ENCODE measurements at places on chromosomes 7 and 10. TPM values are rescaled to one million over a fixed set of nuclear protein-coding genes. Genes with fewer than 3 reads are reported as not detected.

Gene LYZL1
- not detected for polyA plus RNA-seq

Gene MARVELD1
- polyA plus RNA-seq, result 1.6 TPM

Gene SLC26A5
- not detected for polyA plus RNA-seq

Gene PIK3AP1
- 7.4 TPM for polyA plus RNA-seq

Gene GPR158
- not detected for polyA plus RNA-seq

Gene RBP3
- 0.01 TPM for polyA plus RNA-seq

Gene ZNF680
- 1.4 TPM for polyA plus RNA-seq

Gene HTR5A
- 0.04 TPM for polyA plus RNA-seq

Gene FXYD4
- polyA plus RNA-seq, result not detected

Gene PRDX3
- 134 TPM for polyA plus RNA-seq

Gene STARD3NL
- 34.2 TPM for polyA plus RNA-seq

Gene SUN3
- not detected for polyA plus RNA-seq

Gene TSPAN15
- polyA plus RNA-seq, result 43.2 TPM

Gene CRCP
- polyA plus RNA-seq, result 33.6 TPM

Gene MBL2
- polyA plus RNA-seq, result not detected

Gene EXOC6
- 17.5 TPM for polyA plus RNA-seq

Gene OR2A12
- not detected for polyA plus RNA-seq

Gene LSM5
- 56.7 TPM for polyA plus RNA-seq

Gene LAMB4
- polyA plus RNA-seq, result 0.13 TPM

Gene GBX1
- not detected for polyA plus RNA-seq

Gene SLC26A3
- 122 TPM for polyA plus RNA-seq

Gene CTBP2
- 52.6 TPM for polyA plus RNA-seq

Gene DENND2A
- 3.0 TPM for polyA plus RNA-seq

Gene GIMAP6
- 8.1 TPM for polyA plus RNA-seq
